Transverse colon (tissue), 4 donors: ENCODE measurements at places on chromosomes 3 and 15.

- DNase-seq = no peak
Observed at GRCh38 chr15:64857421-64857820, 15.7 kb downstream of the PLEKHO2 start.

GRCh38 chr3:127754411-127755304 lies 67.7 kb downstream of the MGLL start:
- DNase-seq = no peak

DNA sequence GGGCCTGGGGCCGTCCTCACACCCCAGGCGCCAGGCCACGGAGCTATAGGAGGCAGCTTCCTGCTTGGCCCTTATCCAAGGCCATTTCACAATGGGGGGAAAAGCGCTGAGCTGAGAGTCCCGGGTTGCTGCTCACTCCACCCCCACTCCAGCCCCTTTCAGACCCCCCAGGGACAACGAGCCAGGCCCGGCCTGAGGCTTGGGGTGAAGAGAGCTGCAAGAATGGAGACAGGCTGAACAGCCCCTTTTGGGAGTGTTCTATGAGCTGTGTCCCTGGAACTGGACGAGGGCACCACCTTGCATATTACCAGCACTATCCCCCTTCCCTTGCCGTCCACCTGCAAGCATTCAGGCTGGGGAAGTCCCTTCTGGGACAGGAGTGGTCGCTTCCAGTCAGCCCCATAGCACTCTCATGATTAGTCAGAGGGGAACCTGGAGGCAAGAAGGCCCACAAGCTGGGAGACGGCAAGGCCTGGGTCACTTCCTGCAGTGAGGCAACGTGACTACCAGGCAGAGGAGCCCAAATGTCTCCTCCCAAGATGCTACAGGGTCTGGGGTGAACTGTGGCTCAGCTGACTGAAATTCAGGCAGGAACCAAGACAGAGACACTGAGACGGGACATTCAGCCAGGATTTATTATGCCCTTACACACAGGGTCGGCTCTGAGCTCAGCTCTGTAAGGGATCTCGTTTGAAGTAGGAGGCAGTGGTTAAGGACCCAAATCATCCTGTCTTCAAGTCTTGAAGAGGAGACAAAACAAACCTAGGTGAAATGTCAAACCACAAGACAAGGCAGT lies 8.6 kb upstream of the SRP14 start:
- DNase-seq = peak; percentile 69

DNA sequence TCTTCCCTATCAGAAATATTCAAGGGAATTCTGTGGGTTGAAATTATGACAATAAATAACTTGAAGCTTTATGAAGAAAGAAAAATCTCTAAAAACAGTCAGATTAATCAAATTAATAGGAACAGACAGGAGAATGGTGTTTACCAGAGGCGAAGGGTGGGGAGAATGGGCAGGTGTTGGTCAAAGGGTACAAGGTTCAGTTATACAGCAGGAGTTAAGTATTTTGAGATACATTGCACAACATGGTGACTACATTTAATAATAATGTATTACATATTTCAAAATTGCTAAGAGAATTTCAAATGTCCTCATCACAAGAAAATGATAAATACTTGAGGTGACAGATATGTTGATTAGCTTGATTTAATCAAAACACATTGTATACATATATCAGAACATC lies 18.6 kb downstream of the SPCS1 start:
- DNase-seq = no peak

DNA sequence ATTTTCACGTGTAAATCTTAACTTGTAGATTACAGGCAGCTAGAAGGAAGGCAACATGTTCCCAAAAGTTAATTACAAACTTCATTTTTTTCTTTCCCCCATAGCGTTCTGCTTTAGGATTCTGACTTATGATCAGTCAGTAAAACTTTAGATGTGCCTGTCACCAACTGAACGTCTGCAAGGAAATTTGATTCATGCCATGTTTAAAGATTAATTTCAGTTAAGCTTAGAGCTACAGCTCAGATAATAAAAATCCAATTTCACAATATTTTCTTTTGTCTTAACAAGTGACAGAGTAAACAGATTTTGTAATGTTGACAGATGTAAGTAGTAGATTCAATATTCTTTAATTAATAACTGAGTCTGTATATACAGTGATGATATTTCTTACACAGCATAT lies 253.1 kb downstream of the NFKBIZ start:
- no peak for DNase-seq

- DNase-seq = no peak
Observed at GRCh38 chr15:38714309-38715072, 149.9 kb upstream of the RASGRP1 start.

DNA sequence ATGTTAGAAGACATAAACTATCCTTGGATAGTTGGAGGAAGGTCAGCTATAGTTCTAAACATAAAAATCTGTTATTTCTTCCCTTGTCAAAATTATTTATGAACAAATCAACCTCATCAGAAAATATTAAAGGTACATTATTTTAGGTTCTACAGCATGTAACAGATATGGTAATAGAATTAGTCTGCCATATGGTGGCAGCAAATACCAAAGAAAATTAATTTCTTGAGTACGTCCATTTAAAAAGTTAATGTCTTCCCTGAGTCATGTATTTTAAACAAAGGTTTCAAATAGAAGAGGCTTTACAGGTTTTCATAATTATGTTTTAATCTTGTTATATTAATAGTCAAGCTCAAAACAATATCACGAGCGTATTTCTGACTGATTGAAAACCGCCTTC lies 17.9 kb upstream of the ANKRD28 start:
- DNase-seq = no peak

- DNase-seq = no peak
Observed at GRCh38 chr3:142982038-142982773, 18.7 kb upstream of the PAQR9 start.

GRCh38 chr15:47987461-47987860 lies 133.3 kb upstream of the SLC24A5 start:
- no peak for DNase-seq

DNA sequence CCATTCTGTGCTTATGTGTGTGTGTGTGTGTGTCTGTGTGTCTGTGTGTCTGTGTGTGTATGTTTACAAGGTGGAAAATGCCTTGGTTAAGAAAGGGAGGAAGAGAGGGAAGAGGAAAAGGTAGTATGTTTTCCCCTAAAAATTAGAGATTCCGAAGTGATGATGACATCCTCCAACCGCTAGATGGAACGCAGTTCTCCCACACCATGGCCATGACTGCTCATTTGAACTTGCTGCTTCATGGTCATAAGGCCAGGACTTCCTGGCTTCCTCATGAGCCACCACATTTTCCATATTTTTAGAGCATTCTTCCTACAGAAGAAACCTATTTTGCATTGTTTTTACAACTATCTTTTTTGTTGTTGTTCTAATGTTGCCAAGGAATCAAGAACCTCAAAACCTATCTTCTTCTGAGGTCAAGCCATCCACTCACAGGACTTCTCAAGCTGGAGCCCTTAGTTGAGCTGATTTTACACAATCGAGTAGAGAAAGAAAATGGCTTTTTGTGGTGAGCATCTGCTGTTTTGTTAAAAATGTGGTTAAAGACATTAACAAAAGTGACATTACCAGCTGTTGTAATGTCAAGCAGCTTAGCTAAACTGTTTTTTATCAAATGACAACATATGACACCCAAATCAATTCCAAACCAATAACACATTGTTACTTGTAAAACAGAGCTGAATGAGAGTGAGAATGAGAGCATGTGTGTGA lies 1091.0 kb downstream of the FHIT start:
- no peak for DNase-seq

DNA sequence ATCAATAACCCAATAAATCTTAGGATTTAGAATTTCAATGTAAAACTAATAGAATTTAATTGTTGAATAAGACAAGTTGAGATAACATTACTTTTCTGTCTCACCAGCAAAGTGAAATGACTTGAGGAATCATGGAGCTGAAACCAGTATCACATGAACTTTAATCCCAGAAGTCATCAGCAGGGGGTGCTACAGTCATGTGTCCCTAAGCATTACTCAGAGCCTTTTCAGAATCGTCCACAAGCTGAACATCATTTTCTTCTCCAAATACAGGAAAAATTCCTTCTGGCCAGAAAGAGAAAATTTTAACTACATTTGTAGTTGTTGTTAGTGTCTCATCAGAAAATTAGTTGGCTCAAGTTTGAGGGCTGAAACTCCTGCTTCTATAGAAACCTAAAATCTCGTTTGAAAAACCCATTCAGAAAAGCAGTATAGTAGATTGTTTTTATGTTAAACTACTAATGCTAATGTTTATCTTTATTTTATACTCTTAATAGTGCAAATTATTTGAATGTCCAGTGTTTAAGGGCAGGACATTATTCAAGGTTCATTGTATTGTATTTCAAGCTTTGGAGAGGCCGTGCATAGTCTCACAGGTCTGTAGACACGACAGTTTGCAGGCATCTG lies 384.1 kb downstream of the PLOD2 start:
- no peak for DNase-seq

DNA sequence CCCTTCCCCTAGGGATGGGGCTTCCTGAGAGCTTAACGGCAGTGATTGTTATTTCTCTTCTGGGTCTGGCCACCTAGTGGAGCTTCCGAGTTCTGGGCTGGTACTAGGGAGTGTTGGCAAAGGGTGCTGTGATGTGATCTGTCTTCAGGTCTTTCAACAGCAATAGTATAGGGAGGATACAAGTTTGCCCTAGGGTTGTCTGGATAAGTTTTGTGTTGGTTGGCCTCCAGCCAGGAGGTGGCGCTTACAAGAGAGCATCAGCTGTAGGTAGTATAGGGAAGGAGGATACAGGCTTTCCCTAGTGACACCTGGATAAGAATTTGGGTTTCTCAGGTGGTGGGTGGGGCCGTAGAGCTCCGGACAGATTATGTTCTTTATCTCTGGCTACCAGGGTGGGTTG lies 19.2 kb upstream of the CPOX start:
- peak; percentile 11 for DNase-seq

DNA sequence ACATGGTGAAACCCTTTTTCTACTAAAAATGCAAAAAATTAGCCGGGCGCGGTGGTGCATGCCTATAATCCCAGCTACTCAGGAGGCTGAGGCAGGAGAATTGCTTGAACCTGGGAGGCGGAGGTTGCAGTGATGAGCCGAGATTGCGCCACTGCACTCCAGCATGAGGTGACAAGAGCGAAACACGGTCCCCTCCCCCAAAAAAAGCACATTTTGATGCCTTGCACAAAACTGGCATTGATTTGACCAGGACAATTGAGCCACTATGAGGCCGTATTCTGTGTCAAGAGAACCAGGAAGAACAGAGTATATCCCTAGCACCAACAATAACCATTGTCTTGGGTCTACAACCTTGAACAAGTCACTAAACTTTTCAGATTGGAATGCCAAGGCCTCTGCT lies 50.6 kb downstream of the SH3BP5 start:
- DNase-seq = no peak

GRCh38 chr3:172316758-172317157 lies 131.5 kb downstream of the GHSR start:
- DNase-seq = no peak

- DNase-seq = no peak
Observed at GRCh38 chr15:82239685-82240391, 22.7 kb downstream of the EFL1 start.
